ENCODE measurements at places on chromosomes 12 and 14.

- no peak for DNase-seq
These were observed 583.4 kb downstream of the VRK1 start for GRCh38 chr14:97380539-97380941.

DNA sequence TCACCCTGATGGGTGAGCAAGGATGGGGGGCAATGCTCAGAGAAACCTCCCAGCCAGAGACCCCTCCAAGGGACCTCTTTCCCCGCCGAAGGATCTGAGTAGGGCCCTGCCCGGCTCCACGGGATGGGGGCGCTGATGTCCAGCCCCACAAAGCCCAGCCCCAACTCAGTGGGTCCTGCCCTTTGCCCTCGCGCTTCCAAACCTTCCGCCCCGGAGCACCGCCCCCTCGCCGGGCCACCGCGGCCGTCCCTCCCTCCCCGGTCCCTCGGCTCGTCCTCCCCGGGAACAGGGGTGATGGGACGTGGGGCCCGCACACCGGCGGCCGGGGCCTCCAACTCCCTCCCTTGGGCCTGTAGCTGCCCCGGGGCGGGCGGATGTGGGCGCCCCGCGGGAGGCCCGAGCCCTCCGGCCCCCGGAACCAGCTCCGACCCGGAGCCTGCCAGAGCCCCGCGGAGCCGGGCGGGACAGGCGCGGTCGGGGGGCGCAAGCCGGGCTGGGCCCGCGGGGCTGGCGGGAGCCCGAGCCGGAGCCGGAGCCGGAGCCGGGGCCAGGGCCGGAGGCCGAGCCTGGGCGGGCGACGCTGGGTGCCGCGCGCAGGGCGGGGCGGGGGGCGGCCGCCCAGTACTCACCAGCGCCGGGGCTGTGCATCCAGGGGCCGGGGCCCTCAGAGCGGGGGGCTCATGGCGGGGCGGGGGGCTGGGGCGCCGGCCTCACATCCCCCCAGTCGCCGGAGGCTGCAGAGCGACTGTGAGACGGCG lies 386 bp downstream of the HDAC7 start:
- peak; percentile 44 for DNase-seq

DNA sequence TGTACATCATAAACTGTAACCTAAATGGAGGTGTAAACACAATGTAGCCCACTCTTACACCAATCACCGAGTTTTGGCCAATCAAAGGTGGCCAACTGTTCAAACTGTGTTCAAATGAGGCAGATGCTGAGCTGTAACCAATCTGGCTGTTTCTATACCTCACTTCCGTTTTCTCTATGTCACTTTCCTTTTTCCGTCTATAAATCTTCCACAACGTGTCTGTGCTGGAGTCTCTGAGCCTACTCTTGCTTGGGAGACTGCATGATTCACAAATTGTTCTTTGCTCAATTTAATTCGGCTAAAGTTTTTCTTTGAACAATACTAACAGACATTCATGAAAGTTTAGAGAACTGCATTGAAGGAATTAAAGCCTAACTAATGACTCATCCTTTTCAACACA lies 547.1 kb upstream of the USP15 start:
- peak; percentile 0 for DNase-seq

GRCh38 chr12:128977441-128977840 lies 124.2 kb downstream of the GLT1D1 start:
- DNase-seq = no peak

DNA sequence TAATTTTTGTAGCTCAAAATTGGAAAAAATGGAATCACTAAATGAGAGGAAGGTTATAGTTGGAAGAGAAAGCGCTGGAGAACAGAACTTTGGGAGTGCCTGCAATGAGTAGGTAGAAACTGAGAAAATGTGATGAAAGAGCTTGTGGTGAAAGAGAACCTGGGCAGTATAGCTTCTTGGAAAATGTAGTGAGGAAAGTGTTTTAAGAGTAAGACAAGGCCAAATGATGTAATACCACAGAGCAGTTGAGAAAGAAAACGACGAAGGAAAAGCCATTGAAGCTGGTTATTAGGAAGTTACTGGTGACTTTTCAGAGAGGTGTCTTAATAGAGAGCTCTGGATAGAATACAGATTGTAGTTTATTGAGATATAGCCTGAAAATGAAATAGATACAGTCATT lies 255.3 kb downstream of the AEBP2 start:
- DNase-seq = peak; percentile 61

GRCh38 chr14:100393906-100394732 lies 71.0 kb downstream of the SLC25A47 start:
- DNase-seq = no peak

- peak; percentile 52 for DNase-seq
These were observed 3.2 kb downstream of the MLXIP start for GRCh38 chr12:122081697-122082221.

- DNase-seq = peak; percentile 78
These were observed 10.7 kb downstream of the TTC5 start for GRCh38 chr14:20295067-20295466.

DNA sequence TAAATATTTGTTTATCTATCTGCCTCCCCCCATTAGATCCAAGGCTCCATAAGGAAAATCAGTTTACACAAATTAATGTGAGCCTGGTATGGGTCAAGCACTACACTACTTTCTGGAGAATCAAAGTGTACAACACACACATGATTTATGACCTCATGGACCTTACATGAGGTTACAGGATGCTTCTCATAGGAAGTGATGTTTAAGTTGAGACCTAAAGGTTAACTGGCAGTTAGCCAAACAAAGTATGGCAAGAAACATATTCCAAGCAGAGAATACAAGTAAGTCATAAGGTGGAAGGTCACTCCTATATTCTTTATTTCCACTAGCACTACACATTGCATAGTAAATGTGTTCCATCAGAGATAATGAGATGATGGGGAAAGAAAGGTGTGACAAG lies 39.2 kb downstream of the OSBPL8 start:
- DNase-seq = no peak

DNA sequence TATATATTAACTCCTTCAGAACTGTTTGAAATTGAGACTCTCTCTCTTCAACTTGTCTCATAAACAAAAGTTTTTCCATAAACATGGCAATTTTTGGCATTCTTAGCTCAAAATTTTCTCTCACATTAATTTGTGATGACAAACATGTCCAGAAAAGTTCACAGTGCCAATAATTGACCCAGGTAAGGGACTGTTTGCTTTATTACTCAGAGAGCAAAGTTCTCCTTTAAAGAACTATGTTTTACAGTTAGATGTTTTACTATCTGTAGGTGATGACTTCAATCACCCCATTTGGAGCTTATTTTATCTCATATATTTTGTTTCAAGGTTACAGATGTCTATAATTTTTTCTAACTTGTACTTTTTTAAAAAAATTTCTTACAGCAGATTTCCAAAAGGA lies 855.6 kb downstream of the SLC16A7 start:
- no peak for DNase-seq

DNA sequence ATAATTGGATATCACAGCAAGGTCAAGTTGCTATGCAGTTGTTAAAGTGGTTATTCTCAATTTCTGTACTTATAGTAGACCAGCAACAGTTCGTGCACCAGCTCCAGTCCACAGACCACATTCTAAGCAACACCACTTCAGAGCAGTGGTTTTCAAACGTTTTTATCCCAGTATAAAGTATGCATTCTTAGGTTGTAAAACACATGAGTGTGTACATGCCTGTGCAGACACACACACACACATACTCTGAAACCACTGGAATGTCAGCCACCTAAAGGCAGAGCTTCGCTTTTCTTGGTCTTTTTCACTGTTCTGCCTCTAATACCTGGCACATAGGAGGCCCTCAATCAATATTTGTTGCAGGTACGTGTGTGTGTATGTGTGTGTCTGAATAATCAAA lies 22.2 kb upstream of the C12orf71 start:
- no peak for DNase-seq

- DNase-seq = no peak
These were observed 8.8 kb downstream of the TBX5 start for GRCh38 chr12:114396869-114397719.

- DNase-seq = no peak
These were observed 118.6 kb downstream of the APAF1 start for GRCh38 chr12:98763656-98764055.

DNA sequence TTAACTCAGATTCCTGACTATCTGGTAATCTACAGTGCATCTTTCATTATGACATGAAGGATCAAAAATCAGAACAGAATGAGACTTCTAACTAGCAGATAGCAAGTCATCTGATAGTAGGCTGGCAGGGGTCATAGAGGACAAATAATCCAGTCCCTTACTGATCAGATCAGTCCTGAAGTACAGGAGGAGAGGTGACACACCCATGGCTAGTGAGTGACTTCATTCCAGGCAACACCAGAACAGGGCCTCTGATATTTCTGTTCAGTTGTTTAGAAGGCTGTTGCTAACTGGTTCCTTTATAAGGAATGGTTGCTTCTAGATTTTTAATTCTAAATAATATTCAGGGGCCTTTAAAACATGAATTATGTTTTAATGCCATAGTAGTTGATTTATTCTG lies 222.1 kb downstream of the NTF3 start:
- DNase-seq = no peak

DNA sequence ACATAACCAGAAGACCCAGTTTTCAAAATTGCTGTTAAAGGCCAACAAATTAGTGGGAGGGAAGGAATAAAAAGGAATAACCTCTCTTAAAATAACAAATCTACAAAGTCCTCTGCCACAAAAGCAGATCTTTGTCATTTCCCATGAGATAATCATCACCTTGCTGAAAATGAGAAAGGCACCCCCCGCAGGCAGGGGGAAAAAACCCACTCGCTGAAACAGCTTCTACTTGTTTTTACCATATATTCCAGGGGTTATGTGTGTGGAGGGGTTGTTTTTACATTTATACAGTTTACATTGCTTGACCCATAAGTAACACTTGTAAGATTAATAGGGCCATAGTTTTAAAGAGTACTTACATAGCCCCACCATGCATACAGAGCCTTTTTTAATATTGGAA lies 131.0 kb downstream of the PRICKLE1 start:
- no peak for DNase-seq

DNA sequence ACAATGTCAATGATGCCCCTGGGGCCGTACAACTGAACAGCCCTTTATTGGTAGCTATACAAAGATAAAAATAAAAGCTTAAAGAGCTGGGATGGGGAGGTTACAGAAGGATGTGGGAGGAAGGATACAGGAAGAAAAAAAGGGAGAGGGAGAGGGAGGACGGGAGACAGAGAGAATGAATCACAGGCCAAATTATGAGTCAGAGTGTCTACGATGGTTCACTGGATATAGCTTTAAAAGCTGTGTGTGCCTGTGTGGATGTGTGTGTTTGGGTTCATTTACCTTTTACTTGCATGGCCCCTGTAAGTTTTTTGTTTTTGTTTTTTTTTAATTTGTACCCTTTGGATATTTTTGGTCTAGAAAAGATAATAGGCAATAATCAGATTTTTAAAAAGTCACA lies 111.9 kb downstream of the CCDC60 start:
- DNase-seq = no peak

DNA sequence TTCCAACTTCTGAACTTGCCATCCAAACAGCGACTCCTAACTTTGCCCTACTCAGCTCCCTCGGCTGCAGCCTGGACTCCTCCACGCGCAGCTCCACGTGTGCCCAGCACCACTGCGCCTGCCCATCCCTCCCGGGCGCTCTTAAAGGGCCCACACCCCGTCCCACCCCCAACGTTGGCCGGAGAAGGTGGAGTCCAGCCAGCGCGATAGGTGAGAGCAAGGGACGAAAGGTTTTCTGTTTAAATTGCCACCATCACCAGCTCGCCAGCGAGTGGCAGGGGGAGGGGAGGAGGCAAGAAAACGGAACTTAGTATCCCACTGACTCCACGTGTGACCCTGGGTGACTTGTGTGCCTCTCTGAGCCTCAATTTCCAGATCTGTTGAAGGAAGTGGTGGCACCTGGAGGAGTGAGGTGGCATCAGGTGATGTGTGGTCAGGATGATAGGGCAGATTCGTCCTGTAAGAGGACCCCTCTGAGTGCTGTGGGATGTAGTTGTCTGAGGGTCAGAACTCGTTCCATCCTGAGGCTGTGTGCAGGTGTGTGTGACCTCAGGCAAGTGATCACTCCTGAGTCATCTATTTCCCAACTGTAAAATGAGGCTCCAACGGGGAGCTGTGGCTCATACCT lies 59.7 kb downstream of the TRPV4 start:
- DNase-seq = no peak

GRCh38 chr14:101973356-101973755 lies 9.0 kb downstream of the DYNC1H1 start:
- DNase-seq = peak; percentile 25

GRCh38 chr14:99426265-99426664 lies 54.4 kb downstream of the SETD3 start:
- DNase-seq = no peak

DNA sequence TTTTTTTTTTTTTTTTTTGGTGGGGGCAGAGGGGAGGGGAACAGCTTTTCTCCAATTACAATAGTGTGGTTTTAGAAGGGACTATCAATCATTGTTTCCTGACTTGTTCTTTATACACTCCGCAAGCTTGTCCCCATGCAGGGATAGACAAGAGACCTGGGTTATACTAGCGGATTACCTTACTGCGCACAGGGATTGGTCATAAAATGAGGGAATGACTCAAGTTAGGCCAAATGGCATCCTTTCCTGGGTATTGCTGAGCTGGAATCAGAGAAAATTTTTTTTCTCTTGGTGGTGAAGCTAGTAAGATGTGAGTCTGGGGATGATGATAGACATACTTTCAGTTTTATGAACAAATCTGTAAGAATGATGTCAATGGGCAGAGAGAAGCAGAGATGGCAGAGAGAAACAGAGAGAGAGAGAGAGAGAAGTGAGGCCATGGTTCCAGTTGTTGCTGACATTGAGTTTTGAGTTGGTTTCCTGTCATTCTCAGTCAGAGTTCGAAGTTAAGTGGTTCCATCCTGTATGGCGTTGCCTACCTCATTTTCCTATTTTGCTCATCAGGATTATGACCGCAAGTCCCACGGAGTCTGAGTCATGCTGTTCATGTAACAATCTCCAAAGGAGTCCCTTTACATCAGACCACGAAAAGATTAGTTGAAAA lies 59.1 kb upstream of the OTOGL start:
- no peak for DNase-seq

DNA sequence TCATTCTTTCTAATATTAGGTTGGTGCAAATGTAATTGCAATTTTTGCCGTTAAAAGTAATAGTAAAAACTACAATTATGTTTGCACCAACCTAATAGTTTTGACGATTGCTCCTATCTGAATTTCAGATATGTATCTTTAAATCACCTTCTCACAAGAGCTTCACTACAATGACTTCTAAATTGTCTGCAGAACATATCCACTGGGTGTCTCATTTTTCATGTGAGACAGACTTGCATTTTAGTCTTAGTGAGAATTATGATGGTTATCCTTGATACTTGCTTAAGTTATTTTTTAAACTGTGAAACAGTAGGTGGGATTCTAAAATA lies 84.6 kb downstream of the ITPR2 start:
- peak; percentile 53 for DNase-seq
